Neural progenitor cell (in vitro differentiated cells): ENCODE measurements at places on chromosomes 13 and 19. TPM values are rescaled to one million over a fixed set of nuclear protein-coding genes. Genes with fewer than 3 reads are reported as not detected.

- DNase-seq = no peak
Observed at GRCh38 chr19:48967346-48968178, 2.5 kb downstream of the FTL start.

- no peak for DNase-seq
Observed at GRCh38 chr19:14300303-14300702, 80.9 kb upstream of the ADGRE5 start.

The LGALS7B gene
- total RNA-seq = not detected in 2 replicates

The PCSK4 gene
- total RNA-seq = 3.6 and 12.5 TPM in 2 replicates

- no peak for DNase-seq
Observed at GRCh38 chr19:7559102-7559501, 23.6 kb downstream of the PNPLA6 start.

The PRKCG gene
- 0.51 and 3.3 TPM in 2 replicates for total RNA-seq

DNA sequence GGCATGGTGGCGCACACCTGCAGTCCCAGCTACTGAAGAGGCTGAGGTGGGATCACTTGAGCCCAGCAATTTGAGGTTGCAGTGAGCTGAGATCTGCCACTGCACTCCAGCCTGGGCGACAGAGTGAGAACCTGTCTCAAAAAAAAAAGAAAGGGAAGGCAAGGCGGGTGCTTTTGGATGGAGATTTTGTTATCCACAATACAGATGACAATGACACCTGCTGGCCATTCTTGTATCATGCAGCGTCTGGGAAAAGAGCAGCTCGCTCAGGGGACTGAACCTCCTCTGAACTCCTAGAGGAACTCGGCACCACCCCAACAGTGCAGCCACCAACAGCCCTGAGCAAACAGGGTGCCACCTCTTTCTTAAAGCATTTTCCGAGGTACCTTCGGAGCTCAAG, 22.8 kb downstream of the HAUS8 start:
- DNase-seq = peak; percentile 76

The TLE6 gene
- total RNA-seq = 0.22 and 1.8 TPM in 2 replicates

DNA sequence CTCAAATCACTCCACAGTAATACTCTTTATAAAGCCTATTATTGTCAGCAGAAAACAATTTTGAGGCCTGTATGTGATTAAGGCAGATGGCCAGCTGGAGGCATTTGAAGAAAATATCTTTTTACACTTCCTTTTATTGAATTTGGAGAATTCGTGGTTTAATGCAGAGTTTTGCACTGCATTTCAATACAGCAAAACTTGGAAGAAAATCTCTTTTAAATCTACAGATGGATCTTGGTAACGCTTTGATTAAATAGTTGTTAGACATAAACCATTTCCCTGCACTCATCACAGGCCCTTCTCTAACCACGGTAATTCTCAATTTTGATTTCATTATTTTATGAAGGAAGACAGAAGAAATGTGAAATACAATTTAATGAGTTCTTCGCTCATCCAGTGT, 185.7 kb downstream of the RFC3 start:
- no peak for DNase-seq

- DNase-seq = no peak
Observed at GRCh38 chr19:6249296-6249695, 30.5 kb downstream of the MLLT1 start.

DNA sequence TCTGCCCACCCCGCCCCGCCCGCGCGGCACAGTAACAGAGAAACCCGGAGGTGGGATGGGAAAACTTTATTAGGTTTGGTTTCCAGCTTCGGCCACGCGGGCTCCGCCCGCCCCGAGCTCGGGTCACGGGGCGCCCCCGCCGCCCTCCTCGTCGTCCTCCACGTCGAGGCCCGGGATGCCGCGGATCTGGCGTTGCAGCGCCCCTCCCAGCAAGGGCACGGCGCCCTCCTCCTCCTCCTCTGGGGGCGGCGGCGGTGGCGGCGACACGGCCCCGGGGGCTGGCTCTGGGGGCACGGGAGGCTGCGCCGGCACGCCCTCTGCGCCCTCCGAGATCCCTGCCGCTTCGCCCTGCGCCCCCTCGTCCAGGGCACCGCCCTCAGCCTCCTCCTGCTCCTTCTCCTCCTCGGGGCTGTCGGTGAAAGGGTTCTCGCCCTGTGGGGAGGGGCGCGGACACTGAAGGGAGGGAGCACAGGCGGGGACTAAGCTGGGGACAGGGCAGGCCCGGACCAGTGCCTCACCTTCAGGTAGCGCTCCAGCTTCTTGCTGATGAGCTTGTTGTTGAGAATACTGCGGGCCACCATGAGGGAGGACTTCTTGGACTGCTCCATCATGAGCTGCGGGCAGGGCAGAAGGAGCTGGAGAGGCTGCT, 536 bp upstream of the AKAP8 start:
- DNase-seq = no peak

DNA sequence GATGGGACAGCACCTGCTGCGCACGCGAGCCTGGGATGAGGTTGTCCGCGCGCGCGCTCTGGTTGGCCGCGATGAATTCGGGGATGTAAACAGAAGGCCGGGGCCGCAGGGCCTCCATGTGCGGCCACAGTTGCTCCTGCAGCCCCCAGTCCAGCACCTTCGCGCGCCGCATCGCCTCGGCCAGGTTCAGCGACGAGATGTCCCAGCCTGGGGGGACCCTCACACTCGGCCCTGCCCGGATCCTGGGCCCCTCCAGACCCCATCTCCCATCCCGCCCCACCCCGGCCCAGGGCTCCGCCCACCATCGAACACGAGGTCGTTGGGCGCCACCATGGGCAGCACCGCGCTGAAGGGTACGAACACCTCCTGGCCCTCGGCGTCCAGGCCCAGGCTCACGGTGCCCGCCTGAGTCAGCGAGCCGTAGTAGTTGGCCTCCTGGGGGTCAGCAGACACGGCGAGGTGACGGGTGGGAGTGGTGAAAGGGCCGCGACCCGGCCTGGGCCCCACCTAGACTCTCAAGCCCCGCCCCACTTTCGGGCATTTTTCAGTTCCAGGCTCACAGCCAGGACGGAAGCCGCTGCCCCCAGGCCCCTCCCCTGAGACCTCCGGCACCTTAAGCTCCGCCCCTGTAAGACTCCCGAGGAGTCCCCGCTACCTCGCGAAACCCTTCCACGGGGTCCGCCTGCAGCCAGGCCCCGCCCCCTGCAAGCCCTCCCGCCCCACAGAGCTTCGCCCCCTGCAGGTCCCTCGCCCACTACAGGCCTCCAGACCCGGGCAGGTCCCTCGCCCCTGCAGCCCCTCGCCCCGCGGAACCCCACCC, 1.1 kb downstream of the ISYNA1 start:
- DNase-seq = peak; percentile 92

DNA sequence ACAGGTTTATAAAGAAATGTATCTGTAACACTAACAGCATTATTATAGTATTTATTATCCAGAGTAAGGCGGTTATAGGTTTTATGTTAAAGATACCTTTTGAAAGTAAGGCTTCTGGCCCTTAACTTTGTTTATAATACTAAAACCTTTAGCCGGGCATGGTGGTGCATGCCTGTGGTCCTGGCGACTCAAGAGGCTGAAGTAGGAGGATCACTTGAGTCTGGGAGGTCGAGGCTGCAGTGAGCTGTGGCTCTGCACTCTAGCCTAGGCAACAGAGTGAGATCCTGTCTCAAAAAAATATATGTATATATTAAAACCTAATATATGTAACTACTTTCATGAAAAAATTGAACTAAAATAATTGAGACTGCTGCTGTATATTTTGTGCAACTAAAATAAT, 98.7 kb upstream of the KLF5 start:
- no peak for DNase-seq

The POU4F1 gene
- total RNA-seq = 1.6 and 2.0 TPM in 2 replicates

- no peak for DNase-seq
Observed at GRCh38 chr13:24983094-24983493, 112.8 kb upstream of the PABPC3 start.

- DNase-seq = no peak
Observed at GRCh38 chr13:84077271-84077670, 195.0 kb upstream of the SLITRK1 start.

DNA sequence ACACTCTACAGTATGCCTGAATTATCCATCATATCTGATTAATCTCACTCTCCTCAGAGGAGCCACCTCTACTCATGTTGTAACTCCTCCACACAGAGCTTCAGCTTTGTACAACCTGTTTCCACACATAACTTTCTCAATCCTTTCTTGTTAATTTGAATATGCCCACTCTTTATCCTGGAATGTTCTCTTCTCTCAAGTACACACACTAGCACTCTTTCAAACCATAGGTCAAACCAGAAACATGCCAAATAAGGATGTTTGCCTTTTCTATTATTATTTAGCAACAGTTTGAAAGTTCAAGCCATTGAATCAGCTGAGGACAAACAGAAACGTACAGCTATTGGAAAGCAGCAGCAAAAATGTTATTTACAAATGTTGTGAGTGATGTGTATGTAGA, 110.3 kb downstream of the MIPEP start:
- DNase-seq = no peak

The ZNF471 gene
- 1.4 and 1.9 TPM in 2 replicates for total RNA-seq

- no peak for DNase-seq
Observed at GRCh38 chr13:19781526-19781925, 1.2 kb downstream of the PSPC1 start.

- DNase-seq = no peak
Observed at GRCh38 chr19:48248081-48248833, 7.5 kb downstream of the CARD8 start.

DNA sequence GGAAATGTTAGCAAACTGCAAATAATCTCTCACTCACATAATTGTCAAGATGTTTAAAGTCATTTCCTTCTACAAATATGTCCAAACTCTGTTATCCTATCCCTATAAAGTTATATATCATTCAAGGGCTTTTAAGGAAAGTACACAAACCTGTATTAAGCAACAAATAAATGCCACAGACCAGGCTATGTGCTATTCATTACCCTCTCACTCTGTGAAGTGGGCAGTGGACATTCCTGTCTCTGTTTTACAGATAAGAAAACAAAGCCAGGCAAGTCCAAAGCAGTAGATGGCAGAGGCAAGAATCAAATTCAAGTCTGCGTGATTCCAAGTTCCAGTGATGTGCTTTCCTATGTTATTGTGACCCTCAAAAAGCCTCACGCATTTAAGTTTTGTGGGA, 140.6 kb downstream of the LHFPL6 start:
- DNase-seq = no peak

DNA sequence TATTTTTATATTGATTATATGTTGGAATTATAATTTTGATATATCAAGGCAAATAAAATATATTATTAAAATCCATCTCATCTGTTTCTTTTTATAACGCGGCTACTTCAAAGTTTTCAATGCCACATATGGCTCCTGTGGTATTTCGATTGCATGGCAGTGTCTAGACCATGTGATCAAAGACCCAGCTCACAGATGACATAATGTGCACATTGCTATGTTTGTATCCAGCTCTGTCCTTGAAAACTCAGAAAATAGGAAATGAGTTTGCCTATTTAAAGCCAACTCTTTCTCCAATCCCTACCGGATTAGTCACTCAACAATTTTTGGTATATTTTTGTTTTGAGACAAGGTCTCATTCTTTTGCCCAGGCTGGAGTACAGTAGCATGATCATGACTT, 26.2 kb downstream of the TMTC4 start:
- DNase-seq = no peak

GRCh38 chr19:44666852-44667556, 4.3 kb upstream of the CEACAM19 start:
- DNase-seq = no peak

DNA sequence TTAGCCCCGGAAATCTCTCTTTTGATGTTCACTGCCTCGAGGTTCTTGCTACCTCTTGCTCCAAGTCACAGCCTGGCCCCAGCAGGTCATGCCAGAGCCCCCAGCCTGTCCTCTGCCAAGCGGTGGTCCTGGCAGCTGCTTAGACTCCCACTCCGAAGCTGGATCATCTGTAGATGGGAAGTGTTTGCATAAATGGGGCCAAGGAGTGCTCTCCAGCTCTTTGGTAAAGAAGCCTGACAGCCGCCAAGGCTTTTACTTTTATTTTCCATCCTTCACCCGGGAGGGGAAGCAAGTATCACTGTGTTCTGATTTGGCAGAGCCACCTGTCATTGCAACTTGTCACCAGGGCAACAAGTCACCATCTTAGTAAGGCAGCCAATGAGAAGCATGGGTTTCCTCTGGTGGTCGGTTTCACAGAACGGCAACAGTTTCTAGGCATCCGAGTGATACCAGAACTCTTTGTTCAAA, 10.6 kb upstream of the RETN start:
- peak; percentile 54 for DNase-seq
